ENCODE measurements at places on chromosomes 7 and 10.
A peak's percentile ranks its signal among the peaks of the same experiment; 100 is the strongest.

GRCh38 chr10:12710594-12711349 lies 290.7 kb downstream of the CCDC3 start:
- DNase-seq = peak; percentile 80

DNA sequence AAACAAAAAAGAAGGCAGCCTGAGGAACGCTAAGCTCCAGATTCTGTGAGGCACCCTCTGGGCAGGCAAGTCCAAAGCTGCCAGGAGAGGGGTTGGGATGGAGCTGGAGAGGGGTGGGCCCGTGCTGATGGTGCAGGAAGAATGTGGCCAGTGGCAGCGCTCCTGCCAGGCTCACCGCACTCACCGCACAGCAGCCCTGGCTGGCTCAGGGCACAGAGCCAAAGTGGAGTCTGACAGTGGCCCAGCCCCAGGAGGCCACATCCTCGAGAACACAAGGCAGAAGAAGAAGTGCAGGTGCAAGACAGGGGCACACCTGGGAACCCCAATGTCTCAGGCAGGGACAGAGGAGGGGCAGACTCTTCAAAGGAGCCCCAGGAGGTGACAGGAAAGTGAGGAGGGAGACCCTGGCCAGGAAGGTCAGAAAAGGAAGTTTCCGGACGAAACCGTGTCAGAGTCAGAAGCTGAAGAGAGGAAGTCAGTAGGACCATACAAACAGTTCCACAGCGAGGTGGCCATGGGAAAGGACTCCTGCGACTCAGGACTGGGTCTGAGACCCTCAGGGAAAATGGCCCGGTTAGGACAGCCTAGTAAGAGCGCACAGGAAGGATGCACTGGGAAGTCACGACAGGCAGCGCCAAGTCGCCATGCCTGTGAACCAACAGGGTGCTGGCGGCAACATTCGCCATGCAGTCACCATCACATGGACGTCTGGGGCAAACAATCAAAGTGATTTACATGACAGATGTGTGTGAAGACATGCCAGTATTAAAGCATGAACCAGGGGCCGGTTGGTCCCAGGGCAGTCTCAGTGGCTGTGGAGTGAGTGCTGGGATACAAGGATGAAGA lies 54.4 kb downstream of the COBL start:
- no peak for DNase-seq

DNA sequence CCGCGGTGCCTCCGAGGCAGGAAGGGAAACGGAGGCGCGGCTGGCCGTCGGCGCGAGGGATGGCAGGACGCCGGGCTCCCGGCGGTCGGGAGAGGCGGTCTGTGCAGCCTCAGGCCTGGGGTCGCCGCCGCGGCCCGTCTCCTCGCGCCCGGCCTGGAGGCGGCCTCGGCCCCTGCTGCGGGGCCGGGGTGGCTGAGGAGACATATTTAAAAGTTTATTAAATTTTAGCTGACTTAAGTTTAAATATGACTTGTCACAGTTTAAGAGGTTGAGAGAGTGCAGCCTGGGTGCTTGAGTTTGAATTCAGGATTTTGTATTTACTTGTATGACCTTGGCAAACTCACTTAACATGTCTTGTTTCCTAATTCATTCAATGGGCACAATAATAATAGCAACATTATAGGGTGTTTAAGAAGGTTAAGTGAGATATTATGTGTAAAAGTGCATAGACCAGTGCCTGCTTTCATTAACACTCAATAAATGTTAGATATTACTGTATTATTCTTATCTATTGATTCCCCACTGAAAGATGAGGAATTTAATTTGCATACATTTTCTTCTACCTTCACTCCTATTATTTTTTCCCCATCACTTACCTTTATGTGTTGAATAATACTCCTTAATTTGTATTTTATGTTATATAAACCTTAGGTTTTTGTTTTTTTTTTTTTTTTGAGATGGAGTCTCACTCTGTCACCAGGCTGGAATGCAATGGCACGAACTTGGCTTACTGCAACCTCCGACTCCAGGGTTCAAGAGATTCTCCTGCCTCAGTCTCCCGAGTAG lies 718 bp downstream of the DYNC2I1 start:
- no peak for DNase-seq

GRCh38 chr10:91604553-91605534 lies 28.0 kb downstream of the PPP1R3C start:
- peak; percentile 16 for DNase-seq

DNA sequence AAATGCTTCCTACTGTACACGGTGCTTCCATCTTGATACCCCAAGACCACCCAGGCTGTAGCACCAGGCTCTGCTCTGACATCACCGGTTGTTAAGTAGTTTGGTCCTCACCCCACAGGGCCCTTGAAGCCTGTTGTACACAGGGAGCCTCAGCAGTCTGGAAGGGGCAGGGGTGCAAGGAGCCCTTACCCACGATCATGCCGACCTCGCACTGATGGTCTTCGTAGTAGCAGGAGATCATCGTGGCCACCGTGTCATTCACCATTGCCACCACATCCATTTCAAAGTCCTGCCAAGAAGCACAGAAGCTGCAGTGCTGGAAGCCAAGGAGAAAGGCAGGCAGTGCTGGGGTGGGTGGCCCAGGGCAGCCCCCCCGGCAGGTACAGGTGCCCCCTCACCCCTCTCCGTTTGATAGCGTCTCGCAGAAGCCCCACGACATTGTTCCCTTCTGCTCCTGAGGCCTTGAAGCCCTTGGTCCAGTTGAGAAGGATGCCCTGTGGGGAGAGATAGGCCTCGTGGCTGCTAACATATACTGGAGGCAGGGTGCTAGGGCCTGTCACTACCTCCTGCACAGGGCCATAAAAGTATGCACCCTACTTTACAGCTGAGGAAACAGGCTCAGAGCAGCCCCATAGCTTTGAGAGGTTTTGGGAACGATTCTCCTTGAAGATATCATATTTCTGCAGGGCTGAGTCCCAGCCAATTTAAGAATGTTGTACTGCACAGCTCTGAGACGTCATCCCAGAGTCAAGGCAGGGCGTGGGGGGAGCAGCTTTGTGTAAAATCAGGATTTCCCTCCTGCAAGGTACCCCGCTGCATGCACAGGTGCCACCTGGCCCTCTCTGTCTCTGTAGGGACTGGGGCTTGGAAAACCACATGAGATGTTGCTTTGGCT lies 8.7 kb upstream of the MYL7 start:
- DNase-seq = no peak
